ENCODE measurements at places on chromosomes 3 and 15. TPM values are rescaled to one million over a fixed set of nuclear protein-coding genes. Genes with fewer than 3 reads are reported as not detected.
A peak's percentile ranks its signal among the peaks of the same experiment; 100 is the strongest.

DNA sequence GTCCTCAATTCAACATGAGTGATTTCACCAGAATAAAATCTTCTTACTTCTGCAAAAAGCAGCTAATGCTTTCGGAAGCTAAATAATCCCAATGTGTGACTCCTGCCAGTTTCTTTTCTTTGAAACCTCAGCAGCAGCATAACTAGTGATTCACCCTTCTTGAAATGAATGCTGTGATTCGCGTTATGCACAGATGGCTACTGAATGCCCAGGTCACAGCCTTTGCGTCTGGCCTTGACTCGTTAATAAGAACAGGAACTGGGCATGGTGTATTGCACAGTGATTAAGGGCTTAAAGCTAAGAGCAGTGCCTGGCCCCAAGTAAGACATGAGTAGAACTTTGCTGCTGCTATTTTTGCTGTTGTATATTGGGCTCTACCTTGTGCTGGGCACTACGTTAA, 19.0 kb downstream of the CGNL1 start:
- peak; percentile 91 for DNase-seq

The APEH gene
- 77.9 TPM for total RNA-seq

GRCh38 chr3:155446366-155446765, 152.9 kb upstream of the STRIT1 start:
- DNase-seq, result no peak

DNA sequence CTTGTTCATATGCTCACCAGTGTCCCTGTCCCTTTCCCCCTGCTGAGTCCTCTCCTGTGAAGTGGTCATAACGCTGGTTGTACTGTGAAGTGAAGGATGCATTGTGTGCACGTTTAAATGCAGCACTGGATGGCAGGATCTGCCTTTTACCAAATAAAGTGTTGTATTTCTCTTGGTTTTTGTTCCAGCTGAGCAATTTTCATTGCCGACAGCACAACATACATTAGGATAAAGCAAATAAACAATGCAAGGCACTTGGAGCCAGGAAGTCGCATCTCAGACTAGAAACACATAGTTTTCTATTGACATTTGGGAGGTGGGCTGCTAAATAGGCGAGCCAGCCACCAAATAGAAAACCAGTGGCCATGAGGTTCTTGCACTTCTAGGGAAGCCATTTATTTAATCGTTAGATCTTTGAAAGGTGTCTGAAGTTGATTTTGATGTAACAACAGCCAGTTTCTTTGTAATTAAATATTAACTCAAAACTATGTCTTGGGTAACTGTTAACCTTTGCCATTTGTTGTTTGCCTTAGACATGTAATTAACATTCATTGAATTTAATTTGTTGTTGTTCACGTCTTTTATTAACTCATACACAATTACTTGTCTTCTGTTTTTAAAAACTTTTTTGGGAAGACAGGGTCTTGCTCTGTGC, 185.3 kb downstream of the FNDC3B start:
- DNase-seq, result no peak

DNA sequence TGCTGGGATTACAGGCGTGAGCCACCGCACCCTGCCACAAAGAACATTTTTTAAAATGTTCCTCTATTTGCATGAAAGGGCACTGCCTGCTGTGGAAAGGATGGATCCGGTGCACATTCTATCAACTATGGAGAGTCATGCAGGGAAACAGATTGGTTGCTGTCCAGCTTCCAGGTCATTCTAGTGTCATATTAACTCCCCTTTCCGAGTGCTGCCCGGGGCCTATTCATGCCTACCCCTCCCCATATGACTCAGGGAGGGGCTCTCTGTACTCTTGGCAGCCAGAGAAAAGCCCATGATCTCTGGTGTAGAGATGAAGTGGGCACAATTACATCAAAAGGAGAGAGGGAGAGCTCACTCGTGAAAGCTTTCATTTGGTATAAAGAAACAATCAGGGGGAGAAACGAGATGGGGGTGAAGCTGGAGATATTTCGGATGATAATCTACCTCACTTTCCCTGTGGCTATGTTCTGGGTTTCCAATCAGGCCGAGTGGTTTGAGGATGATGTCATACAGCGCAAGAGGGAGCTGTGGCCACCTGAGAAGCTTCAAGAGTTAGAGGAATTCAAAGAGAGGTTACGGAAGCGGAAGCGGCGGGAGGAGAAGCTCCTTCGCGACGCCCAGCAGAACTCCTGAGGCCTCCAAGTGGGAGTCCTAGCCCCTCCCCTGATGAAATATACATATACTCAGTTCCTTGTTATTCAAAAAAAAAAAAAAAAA, 16.1 kb upstream of the AHSG start:
- no peak for DNase-seq

DNA sequence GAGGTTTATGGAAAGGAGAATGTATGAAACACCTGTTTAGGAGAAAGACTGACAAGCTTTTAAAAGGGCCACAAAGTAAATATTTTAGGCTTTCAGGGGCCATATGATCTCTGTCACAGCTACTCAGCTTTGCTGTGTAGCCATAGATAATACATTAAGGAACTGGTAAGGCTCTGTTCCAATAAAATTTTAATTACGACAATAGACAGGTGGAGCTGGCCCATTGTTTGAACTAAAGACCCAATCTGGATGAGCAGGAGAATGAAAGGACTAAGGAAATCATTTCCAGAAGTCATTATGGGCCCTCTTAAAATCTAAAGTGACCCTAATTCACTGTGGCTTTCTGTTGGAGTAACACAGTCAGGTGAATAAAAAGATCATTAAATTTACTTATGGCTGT, 48.5 kb upstream of the SLC12A8 start:
- no peak for DNase-seq

- no peak for DNase-seq
Observed at GRCh38 chr15:75902129-75902557, 1.5 kb upstream of the FBXO22 start.

The GUCA1C gene
- not detected for total RNA-seq

GRCh38 chr3:71492566-71492965, 91.0 kb downstream of the FOXP1 start:
- no peak for DNase-seq

- DNase-seq, result peak; percentile 47
Observed at GRCh38 chr3:81728766-81729544, 32.5 kb downstream of the GBE1 start.

GRCh38 chr3:112132975-112133448, at the start of gene GCSAM:
Gene GCSAM (minus strand): TSS chr3:112133248. CDS start chr3:112133120, 128 bp downstream.
- DNase-seq, result no peak

DNA sequence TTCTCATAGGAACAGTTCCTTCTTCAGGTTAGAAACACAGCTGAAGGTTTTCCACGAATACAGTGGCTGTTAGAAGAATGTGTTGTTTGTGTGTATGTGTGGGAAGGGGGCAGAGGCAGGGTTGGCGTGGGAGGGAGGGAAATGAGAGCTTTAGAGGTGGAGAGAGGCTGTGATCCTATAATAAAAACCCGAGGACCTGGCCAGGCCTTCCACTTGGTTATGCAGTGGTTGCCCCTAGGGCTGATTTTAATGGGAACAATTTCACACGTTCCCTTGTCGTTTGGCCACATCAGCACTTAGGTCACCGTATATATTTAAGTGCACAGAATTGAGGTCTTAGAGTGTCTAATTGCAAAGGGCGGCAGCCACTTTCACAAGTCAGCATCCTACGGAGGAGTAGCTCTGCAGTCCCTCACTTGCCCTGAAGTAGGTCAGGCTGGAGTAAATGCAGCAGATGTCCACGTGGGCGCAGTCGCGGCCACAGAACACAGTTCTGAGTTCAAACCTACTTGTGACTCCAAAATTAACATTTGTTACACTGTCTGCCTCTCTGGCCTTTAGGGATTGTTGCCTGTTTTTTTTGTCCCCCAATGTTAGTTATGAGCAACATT, 85.6 kb downstream of the PDCD6IP start:
- peak; percentile 4 for DNase-seq

- DNase-seq, result no peak
Observed at GRCh38 chr3:177976241-177976640, 560.0 kb upstream of the KCNMB2 start.

DNA sequence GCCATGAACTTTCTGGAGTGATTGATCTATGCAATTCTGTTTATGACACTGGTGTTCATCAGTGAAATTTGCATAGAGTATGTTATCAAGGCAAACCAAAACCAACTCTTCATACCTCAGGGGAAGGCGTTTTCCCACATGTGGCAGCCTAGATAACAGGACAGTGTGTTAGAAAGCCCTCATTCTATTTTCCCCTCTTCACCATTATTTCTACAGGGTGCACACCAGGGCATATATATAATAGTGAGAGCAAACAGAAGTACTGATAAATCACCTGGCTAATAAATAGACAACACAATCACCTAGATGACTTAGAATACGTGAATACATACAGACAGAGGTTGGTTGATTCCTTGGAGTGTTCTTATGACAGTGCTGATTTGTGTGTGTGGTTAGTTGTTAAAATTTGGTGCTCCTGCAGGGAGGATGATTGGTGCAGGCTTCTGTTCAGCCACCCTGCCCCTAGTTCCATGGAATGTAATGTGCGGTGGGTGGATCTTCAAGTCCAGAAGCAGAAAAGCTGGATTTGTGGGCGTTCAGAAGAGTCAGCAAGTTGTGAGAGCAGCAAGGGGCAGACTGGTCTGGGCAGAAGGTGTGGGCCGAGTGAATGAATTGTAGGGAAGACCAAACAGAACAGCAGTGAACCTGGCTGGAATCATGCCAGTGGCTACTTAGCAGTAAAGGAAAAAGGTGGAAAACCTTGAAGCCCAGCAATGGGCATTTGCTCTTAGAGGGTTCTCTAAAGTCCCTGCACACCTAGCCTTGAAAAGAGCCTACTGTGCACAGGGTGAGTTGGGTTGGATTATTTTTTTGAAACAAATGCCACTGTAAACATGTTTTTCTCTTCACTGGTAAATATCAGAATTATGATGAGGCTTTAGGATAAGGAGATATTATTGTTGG, 11.7 kb upstream of the RARRES1 start:
- DNase-seq, result no peak

The C2CD4A gene
- total RNA-seq, result 1.1 TPM

DNA sequence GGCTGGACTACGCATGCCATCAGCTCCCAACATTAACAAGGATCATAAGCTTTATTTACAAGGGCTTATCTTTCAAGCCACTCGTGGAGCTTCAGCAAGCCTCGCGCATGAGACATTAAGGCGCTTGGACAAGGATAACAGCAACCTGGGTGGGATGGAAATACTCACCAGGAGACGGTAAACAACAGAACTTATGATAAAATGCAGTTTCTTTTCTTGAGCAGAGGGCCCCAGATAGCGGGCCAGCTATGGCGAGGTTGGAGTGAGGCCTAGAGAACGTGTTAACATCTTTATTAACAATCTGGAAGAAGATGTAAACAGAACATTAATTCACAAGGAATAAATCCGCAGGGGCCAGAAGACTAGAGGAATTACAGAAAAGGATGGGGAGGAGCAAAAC, 158.2 kb downstream of the NTRK3 start:
- no peak for DNase-seq

DNA sequence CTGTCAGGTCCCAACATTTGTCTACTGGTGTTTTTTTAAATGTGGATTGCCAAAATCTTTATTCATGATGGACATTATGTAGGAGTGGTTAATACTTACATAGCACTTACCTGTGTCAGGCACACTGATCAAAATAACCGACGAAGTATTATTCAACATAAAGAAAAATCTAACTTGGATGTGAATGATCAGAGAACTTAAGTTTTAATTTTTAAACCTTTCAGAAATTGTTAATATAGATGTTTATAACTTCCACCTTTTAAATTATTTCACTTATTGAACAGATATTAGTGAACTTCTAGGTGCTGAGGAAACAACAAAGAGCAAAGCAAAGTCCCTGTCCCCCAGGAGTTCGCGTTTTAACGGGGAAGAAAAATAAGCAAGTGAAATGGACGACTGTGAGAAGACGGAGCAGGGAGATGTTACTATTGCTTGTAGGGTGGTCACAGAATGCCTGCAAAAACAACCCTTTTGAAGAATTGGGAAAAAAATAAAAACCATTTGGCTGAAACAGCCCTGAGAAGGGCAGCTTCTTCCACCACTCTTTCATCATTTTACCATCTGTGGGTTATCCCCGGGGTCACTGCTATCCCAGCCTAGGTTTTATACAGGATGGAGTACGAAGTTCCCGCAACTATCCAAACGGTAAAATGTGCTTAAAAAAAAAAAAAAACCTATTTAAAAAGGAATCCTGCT, 915 bp upstream of the APH1B start:
- no peak for DNase-seq

DNA sequence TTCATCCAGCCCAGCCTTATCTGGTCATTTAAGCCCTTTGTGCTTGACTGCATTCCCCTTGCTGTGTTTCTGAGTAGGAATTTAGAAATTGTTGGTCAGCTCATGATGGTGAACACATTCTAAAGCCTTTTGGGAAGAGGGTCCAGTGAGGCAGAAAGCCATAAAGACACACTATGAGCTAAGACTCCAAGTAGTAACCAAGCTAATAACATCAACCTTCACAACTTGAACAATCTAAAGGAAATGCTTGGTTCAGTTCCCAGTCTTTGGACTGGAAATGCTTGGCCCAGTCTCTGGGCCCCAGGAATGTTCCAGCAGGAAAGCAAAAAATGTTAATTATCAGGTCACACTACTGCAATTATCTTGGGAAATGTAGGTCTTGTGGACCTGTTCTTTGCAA, 7.7 kb downstream of the PLSCR1 start:
- DNase-seq, result peak; percentile 54

DNA sequence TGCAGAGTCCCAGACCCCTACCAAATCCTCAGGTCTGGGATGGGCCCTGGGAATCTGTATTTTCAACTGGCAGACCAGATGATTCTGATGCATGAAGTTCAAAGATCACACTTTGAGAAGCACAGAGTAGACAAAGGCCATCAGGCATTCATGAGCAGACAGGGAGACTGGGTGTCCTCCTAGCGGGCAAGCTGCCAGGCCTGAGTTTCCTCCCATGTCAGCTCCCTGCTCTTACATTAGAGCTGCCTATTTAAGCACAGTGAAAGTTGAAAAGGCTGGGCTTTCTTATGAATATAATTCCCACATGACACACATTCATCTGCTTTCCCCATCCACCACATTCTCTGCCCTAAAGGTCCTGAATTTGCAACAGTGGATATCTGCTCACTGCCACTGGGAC, 14.0 kb downstream of the CAPN3 start:
- DNase-seq, result no peak

DNA sequence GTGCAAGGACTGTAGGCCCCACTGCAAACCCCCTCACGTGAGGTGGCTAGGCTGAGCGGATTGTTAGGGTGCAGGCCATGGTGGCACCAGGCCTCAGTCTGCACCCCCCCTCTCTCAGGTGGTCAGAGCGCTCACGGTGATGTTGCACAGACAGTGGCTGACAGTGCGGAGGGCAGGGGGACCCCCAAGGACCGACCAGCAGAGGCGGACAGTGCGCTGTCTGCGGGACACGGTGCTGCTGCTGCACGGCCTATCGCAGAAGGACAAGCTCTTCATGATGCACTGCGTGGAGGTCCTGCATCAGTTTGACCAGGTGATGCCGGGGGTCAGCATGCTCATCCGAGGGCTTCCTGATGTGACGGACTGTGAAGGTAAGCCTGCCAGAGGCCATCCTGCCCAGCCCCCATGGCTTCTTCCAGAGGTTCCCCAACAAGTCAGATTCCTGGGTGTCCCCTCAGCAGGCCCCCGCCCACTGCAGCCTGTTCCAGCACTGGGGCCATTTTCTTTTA, 18.2 kb downstream of the ATRIP start:
- DNase-seq, result no peak

- DNase-seq, result no peak
Observed at GRCh38 chr3:190492129-190492528, 21.8 kb upstream of the IL1RAP start.

Measured in endothelial cell of umbilical vein (primary cell).